Endodermal cell (in vitro differentiated cells): ENCODE measurements at places on chromosomes 11 and 22. TPM values are rescaled to one million over a fixed set of nuclear protein-coding genes. Genes with fewer than 3 reads are reported as not detected.

GRCh38 chr11:87325490-87325872 lies 287.7 kb downstream of the TMEM135 start:
- no peak for DNase-seq
- H3K4me3 ChIP-seq: no peak overlapping the region
- no peaks in the 10 kb centered on the region for H3K27me3 ChIP-seq
- H3K4me1 ChIP-seq: no peaks in the 10 kb centered on the region
- H3K36me3 ChIP-seq: peaks cover 73% of the 10 kb centered on the region

DNA sequence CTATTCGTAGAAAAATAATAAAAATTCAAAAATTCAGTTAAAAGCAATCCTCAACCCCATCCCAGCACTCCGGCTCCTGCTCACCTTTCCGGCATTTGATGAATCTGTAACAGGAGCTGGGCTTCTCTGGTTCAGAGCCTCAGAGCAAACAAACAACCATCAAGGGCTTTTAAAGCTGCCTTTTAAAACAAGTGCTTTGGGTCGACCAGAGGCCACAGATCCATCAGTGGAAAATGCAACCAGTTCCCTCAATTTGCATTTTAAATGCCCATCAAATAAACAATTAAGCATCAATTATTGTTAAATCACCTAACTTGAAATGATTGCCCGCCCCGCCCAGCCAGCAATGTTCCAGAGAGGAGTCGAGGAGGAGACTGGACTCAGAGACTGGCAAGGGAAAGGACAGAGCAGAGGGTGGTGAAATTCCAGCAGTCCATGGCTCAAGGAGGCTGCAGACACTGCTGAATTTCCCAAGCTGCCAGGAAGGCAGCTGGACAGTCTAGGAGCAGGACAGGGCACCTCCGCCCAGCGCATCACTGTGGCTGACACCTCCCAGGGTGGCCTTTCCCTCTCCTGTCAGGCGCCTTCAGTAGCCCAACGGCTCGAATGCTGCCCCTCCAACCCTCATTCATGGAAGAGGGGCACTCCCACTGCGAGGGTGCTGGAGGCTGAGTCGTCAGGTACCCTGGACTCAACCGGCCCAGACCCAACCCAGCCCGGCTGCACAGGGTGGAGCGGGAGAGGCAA lies 7.5 kb downstream of the FXYD6 start:
- H3K27me3 ChIP-seq: no peaks in the 10 kb centered on the region
- no peak for DNase-seq
- H3K27ac ChIP-seq: no peak overlapping the region
- H3K4me1 ChIP-seq: peaks cover 9% of the 10 kb centered on the region

RPUSD4 gene
- total RNA-seq: 29.4 to 39.0 TPM (median 36.8 TPM) in 3 replicates

DNA sequence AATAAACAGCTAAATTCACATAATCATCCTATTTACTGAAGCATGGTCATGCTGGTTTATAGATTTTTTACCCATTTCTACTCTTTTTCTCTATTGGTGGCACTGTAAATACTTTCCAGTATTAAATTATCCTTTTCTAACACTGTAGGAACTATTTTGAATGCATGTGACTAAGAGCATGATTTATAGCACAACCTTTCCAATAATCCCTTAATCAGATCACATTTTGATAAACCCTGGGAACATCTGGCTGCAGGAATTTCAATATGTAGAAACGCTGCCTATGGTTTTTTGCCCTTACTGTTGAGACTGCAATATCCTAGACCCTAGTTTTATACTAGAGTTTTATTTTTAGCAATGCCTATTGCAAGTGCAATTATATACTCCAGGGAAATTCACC lies 10.7 kb downstream of the RAG1 start:
- H3K4me3 ChIP-seq: no peak overlapping the region
- DNase-seq: no peak
- H3K36me3 ChIP-seq: no peaks in the 10 kb centered on the region

- peaks cover 13% of the 10 kb centered on the region for H3K4me1 ChIP-seq
- no peak overlapping the region for H3K27ac ChIP-seq
- H3K36me3 ChIP-seq: no peaks in the 10 kb centered on the region
- DNase-seq: peak; percentile 26
Observed at GRCh38 chr22:36182056-36182455, 19.6 kb downstream of the APOL4 start.

GRCh38 chr11:129417458-129417857 lies 41.8 kb downstream of the BARX2 start:
- no peak overlapping the region for H3K27ac ChIP-seq
- H3K4me3 ChIP-seq: no peak overlapping the region
- no peaks in the 10 kb centered on the region for H3K27me3 ChIP-seq
- peaks cover 3% of the 10 kb centered on the region for H3K4me1 ChIP-seq
- no peaks in the 10 kb centered on the region for H3K36me3 ChIP-seq
- no peak for DNase-seq

NXPE1 gene
- not detected in 2 replicates for total RNA-seq

DNA sequence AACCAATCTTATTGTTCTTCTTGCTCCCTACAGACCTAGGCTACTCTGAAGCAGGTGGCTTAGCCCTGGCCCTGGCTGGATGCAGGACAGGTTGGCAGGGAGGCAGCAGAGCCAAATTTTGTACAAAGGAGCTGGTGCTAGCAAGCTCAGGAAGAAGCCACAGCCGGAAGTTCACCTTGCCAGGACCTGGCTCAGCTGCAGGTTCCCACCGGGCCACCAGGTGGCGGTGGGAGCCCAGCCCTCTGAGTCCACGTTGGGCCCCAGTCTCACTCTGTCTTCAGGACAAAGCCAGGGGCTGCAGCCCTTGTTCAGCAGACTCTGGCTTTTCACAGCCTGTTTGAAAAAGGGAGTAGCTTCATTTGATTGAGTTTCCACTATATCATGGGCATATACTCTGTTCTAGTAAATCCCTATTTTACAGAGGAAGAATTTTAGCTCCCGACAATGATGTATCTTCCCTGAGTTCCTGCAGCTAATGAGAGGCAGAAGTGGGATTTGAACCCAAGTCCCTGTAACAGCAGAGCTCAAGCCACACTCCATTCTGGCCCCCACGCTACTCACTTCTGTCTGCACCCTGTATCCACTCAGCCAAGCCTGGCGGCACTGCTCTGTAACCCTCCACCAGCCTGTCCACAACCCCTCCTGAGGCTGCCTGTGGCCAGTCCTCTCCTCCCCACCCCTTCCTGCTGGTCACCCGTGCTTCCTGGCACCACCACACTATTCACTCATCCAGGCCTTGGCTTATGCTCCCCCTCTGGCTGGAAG lies 3.3 kb downstream of the TKFC start:
- DNase-seq: peak; percentile 96
- no peaks in the 10 kb centered on the region for H3K27me3 ChIP-seq
- peaks cover 5% of the 10 kb centered on the region for H3K4me1 ChIP-seq
- peaks cover 8% of the 10 kb centered on the region for H3K36me3 ChIP-seq
- peak overlapping the region; percentile 62 for H3K27ac ChIP-seq

PKDREJ gene
- not detected in 3 replicates for total RNA-seq

GRCh38 chr22:27880778-27881394 lies 38.2 kb downstream of the PITPNB start:
- H3K27me3 ChIP-seq: no peaks in the 10 kb centered on the region
- no peak overlapping the region for H3K4me3 ChIP-seq
- H3K36me3 ChIP-seq: peaks cover 35% of the 10 kb centered on the region
- no peak overlapping the region for H3K27ac ChIP-seq
- H3K4me1 ChIP-seq: peaks cover 15% of the 10 kb centered on the region

DNA sequence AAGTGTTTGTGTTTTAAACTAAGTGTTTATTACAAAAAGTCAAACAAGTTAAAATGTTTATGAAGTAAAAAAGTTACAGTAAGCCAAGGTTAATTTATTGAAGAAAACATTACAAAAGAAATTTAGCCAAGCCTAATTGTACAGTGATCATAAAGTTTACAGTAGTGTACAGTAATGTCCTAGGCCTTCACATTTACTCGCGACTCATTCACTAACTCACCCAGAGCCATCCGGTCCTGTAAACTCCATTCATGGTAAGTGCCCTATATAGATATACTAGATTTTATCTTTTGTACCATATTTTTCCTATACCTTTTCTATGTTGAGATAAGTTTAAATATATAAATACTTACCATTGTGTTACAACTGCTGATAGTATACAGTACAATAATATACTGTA lies 481.8 kb upstream of the TENM4 start:
- no peak overlapping the region for H3K27ac ChIP-seq
- DNase-seq: no peak
- H3K4me1 ChIP-seq: no peaks in the 10 kb centered on the region
- H3K36me3 ChIP-seq: no peaks in the 10 kb centered on the region
- no peaks in the 10 kb centered on the region for H3K27me3 ChIP-seq

DNA sequence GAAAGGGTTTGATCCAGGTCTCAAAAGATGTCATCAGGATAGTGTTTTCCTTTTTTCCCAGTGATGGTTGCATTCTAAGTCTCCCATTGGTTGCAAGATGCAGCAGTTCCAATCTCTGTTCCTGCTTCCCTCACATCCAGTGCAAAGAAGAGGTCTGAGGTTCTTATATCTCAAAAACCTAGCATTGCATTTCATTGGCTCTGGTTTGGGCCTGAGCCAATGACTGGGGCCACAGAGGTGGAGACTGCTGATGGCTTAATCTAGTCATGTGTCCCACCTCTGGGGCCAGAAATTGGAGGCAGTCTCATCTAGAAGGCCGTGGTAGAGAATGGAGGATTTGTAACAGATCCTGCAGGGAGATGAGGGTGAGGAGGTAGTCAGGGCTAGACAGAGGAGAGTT lies 13.2 kb upstream of the MICAL2 start:
- H3K27ac ChIP-seq: no peak overlapping the region
- no peak overlapping the region for H3K4me3 ChIP-seq
- peaks cover 13% of the 10 kb centered on the region for H3K27me3 ChIP-seq

NTM gene
- 3.5 and 3.6 TPM in 2 replicates for total RNA-seq

- DNase-seq: no peak
- H3K27ac ChIP-seq: no peak overlapping the region
- no peaks in the 10 kb centered on the region for H3K36me3 ChIP-seq
- no peak overlapping the region for H3K4me3 ChIP-seq
- H3K4me1 ChIP-seq: peaks cover 33% of the 10 kb centered on the region
- H3K27me3 ChIP-seq: no peaks in the 10 kb centered on the region
Observed at GRCh38 chr11:116459185-116460045, 313.4 kb downstream of the BUD13 start.

DNA sequence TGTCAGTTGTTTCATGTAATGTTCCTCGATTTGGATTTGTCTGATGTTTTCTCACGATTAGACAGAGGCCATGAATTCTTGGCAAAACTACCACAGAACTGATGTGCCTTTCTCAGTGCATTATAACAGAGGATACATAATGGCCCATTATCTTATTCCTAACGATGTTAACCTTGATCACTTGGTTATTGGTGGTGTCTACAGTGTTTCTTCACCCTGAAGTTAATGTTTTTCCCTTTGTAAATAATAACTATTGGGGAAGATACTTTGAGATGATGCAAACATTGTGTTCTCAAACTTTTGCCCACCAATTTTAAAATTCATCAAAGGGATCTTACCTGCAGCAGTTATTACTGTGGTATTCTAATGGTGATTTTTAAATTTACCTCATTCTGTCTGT lies 13.1 kb downstream of the RAB6A start:
- no peaks in the 10 kb centered on the region for H3K4me1 ChIP-seq
- no peak overlapping the region for H3K4me3 ChIP-seq

GRCh38 chr11:57349491-57350274 lies 11.5 kb downstream of the P2RX3 start:
- no peaks in the 10 kb centered on the region for H3K36me3 ChIP-seq
- no peak overlapping the region for H3K27ac ChIP-seq

DDIAS gene
- total RNA-seq: 5.0 to 24.1 TPM (median 22.7 TPM) in 3 replicates

GRCh38 chr11:66326261-66327111 lies 9.6 kb upstream of the CD248 start:
- H3K27me3 ChIP-seq: no peaks in the 10 kb centered on the region
- no peak overlapping the region for H3K27ac ChIP-seq
- no peak for DNase-seq
- no peaks in the 10 kb centered on the region for H3K36me3 ChIP-seq
- no peaks in the 10 kb centered on the region for H3K4me1 ChIP-seq

DNA sequence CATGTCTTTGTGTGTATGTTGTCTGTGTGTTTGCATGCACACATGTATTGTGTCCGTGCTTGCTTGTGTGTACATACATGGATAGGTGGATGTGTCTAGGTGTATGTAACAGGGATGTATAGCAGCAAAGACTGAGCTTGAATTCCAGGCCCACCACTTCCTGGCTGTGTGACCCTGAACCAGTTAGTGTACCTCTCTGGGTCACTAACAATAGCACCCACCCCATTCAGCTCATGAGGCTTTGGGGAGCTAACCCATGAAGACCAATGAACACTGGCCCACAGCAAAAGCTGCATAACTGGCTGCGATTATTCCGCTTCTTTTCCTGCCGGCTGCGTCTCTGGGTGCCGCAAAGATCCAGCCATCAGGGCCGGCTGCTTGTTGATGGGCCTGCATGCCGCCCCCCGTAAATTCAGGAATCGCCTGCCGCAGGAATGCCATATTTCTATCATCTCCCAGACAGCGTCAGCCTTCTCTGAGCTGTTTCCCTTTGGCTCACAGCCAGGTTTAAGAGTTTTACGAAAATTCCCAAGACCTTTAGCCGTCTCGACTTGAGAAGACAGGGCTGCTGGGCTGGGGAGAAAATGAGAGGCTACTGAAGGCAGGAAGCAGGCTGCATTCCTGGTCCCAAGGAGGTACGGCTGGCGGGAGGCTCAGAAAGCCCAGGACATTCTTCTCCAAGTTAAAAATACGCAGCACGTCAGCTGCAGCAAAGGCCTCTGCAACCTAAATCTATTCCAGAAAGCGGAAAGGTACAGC lies 224.6 kb downstream of the MN1 start:
- DNase-seq: no peak
- H3K4me3 ChIP-seq: no peak overlapping the region
- no peaks in the 10 kb centered on the region for H3K27me3 ChIP-seq
- H3K27ac ChIP-seq: peak overlapping the region; percentile 64

GRCh38 chr11:32044158-32044863 lies 46.6 kb upstream of the RCN1 start:
- no peak overlapping the region for H3K4me3 ChIP-seq
- no peaks in the 10 kb centered on the region for H3K36me3 ChIP-seq
- no peaks in the 10 kb centered on the region for H3K4me1 ChIP-seq
- peak overlapping the region; percentile 67 for H3K27ac ChIP-seq
- H3K27me3 ChIP-seq: no peaks in the 10 kb centered on the region

DNA sequence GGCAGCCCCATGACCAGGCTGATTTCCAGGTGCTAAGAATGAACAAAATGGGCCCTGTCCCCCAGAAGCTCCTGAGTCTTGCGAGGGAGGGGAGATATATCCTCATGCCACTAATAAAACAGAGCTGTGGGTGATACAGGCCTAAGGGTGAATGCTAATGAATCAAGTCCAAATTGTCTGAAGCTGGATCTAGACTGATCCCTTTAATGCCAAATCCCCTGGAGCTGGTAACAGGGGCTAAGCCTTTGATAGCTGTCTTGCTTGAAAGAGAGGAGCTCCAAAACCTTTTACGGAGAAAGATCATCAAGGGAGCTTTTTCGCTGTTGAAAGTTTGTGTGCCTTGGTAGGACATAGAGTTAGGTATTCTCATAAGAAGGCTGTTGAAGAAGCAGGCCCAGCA lies 79.7 kb downstream of the PPFIBP2 start:
- no peak overlapping the region for H3K4me3 ChIP-seq
- H3K4me1 ChIP-seq: peaks cover 6% of the 10 kb centered on the region
- H3K27ac ChIP-seq: no peak overlapping the region
- no peak for DNase-seq

- no peak overlapping the region for H3K27ac ChIP-seq
- H3K27me3 ChIP-seq: no peaks in the 10 kb centered on the region
- H3K36me3 ChIP-seq: peaks cover 16% of the 10 kb centered on the region
- DNase-seq: peak; percentile 47
Observed at GRCh38 chr22:21948390-21948789, 4.3 kb downstream of the PPM1F start.

BCO2 gene
- total RNA-seq: 1.0 to 1.1 TPM (median 1.0 TPM) in 3 replicates
